Adipose tissue (tissue), 3 donors: ENCODE measurements at places on chromosomes 3 and 15. TPM values are rescaled to one million over a fixed set of nuclear protein-coding genes. Genes with fewer than 3 reads are reported as not detected.

The PCOLCE2 gene
- 132 TPM for polyA plus RNA-seq

The LMAN1L gene
- polyA plus RNA-seq = 0.01 TPM

The C2CD4A gene
- polyA plus RNA-seq = 0.71 TPM

The IL20RB gene
- 1.9 TPM for polyA plus RNA-seq

The LRRC2 gene
- polyA plus RNA-seq = 0.58 TPM
